Stimulated activated CD8-positive, alpha-beta memory T cell treated with anti-CD3 and anti-CD28 coated beads, Interleukin-4, amount 100 ng/mL, for 4 hours (primary cell): ENCODE measurements at places on chromosomes 2 and 18.

GRCh38 chr2:47119001-47119400 is 36.1 kb downstream of the STPG4 start:
- DNase-seq = no peak

DNA sequence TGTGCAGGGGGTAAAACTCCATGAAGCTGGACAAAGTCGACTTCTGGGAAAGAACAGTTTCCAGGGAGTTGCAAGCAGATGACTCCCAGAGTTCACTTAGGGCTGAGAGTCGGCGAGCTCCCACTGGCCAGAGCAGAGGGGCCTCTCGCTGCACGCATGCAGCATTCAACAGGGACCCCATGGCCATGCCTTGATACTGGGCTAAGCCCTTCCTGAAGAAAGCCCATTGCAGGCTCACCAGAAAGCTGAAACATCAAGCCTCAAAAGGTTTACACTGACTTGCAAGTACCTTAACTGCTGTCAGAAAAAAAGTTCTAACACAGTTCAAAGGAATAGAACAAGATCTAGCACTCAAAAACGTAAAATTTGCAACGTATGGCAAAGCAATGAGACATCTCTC is 56.4 kb downstream of the NDUFA10 start:
- no peak for DNase-seq

- DNase-seq = no peak
These were observed 72.3 kb downstream of the PRELID3A start for GRCh38 chr18:12479982-12480381.

DNA sequence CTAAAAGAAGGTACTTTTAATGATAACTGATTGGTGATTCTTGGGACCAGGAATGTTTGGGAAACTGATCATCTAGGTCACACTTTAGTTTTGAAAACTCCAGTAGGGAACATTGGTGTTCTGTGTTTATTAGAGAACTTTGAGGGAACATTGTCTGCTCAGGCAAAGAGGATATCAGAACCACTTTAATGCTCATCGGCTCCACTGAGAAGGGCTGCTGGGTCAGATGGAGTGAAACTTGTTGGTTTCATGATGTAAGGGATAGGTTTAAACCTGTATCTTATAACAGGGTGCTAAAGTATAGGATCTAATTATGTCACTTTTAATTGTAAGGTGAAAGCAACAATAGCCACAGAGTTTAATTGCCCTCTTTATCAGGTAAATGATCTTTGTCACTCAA is 14.2 kb upstream of the POLI start:
- DNase-seq = no peak

GRCh38 chr2:159744363-159744762 is 32.1 kb downstream of the MARCHF7 start:
- DNase-seq = no peak
